ENCODE measurements at places on chromosomes 4 and X.
A peak's percentile ranks its signal among the peaks of the same experiment; 100 is the strongest.

DNA sequence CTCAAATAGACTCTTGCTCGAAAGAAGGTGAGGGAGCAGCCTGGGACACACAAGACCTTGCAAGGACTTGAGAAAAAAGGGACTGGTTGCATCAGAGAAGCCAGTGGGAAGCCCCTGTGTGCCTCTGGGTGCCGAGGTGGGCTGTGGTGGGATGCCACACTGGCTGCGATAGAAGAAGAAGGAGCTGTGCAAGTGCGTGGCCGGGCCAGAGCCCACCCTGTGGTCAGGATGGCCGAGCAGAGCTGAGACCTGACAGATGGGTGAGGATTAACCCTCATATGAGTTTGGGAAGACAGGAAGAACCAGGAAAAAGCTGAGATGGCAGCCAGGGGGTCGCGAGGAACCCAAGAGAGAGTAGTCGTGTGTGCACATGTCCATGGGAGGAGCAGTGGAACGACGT, 44.6 kb upstream of the HGFAC start:
- no peaks in the 10 kb centered on the region for H3K36me3 ChIP-seq
- no peak for DNase-seq
- peaks cover 3% of the 10 kb centered on the region for H3K4me1 ChIP-seq
- no peaks in the 10 kb centered on the region for H3K27me3 ChIP-seq

- H3K4me1 ChIP-seq: peaks cover 21% of the 10 kb centered on the region
- no peak overlapping the region for H3K27ac ChIP-seq
Observed at GRCh38 chr4:105139646-105140045, 7.0 kb upstream of the TET2 start.

- H3K4me1 ChIP-seq: no peaks in the 10 kb centered on the region
- no peak overlapping the region for H3K4me3 ChIP-seq
- H3K27me3 ChIP-seq: peaks cover 6% of the 10 kb centered on the region
- no peak for DNase-seq
- H3K27ac ChIP-seq: no peak overlapping the region
Observed at GRCh38 chrX:65985922-65986588, 53.8 kb downstream of the VSIG4 start.

DNA sequence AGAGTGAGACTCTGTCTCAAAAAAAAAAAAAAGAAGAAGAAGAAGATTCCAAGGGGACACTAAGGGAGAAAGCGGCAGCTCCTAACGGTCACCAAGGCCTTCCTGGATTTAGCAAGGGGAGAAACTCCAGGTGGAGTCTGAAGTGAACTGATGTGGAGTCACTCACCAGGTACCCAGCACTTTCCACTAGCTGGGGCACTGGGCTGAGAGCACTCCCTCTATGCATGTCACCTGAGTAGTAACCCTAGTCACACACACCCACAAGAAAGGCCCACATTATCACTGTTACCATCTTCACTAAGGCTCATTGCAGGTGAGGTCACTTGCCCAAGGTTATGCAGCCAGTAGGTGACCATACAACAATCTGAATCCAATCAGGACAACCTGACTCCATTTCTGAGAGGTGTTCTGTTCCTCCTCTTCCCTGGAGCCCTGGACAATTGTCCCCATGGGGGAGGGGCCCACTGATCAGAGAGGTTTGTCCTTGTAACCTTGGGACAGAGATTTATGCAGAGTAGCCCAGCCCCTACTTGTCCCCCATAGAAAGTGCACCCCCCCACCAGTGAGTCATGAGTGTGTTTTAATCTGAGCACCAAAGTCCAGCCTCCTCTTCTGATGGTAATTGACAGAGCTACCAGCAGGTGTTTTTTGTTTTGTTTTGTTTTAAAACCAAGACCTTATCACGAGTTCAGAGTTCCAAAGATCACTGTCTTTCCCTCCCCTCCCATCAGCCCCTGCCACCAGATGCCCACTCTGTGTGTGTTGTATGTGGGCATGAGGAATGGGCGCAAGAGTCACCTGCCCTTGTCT, 5.9 kb upstream of the SASH3 start:
- no peaks in the 10 kb centered on the region for H3K4me1 ChIP-seq
- no peaks in the 10 kb centered on the region for H3K36me3 ChIP-seq
- H3K27me3 ChIP-seq: no peaks in the 10 kb centered on the region
- no peak overlapping the region for H3K4me3 ChIP-seq

DNA sequence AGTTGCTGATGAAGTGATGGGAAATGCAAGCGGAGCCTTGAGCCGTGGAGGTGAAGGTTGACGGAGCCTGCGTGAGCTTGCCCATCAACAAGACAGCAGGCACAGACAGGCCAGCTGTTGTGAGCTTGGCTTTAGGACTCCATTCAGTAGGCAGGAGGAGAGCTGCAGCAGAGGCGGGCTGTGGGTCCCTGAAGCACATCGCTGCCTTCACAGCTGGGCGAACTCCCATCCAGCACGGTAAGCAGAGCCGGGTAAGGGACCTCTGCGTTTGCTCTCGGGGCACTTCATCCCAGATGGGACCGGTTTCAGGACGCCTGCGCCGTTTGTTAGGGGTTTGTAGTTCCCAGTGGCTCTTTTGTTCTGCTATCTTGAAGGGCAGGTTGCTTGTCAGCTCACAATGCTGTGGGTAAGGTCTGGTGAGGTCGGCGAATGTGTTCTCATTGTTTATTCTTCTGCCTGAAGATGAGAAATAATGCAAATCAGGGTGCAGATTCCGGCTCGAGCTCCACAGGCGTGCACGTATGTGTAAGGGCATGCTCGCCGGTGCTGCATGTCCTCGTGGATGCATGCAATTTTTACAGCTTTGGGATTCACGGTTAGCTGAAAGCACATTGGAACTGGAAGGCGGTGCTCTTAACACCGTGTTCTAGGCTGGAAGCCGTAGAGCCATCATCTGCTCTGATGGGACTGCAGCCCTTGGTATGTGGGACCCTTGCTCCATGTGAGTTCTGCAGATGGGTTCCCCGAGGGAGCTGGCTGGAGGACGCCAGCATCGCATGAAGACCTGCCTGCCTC, 54.6 kb upstream of the CLDN34 start:
- DNase-seq: no peak
- no peak overlapping the region for H3K4me3 ChIP-seq
- no peaks in the 10 kb centered on the region for H3K4me1 ChIP-seq
- peak overlapping the region; percentile 24 for H3K27ac ChIP-seq

GRCh38 chrX:99078301-99078700, 1331.8 kb downstream of the PCDH19 start:
- no peak overlapping the region for H3K4me3 ChIP-seq
- no peaks in the 10 kb centered on the region for H3K4me1 ChIP-seq
- DNase-seq: no peak
- peaks cover 7% of the 10 kb centered on the region for H3K27me3 ChIP-seq
- H3K27ac ChIP-seq: no peak overlapping the region

- no peaks in the 10 kb centered on the region for H3K27me3 ChIP-seq
- H3K4me3 ChIP-seq: no peak overlapping the region
- H3K36me3 ChIP-seq: no peaks in the 10 kb centered on the region
Observed at GRCh38 chr4:7266525-7267292, 74.4 kb downstream of the SORCS2 start.

DNA sequence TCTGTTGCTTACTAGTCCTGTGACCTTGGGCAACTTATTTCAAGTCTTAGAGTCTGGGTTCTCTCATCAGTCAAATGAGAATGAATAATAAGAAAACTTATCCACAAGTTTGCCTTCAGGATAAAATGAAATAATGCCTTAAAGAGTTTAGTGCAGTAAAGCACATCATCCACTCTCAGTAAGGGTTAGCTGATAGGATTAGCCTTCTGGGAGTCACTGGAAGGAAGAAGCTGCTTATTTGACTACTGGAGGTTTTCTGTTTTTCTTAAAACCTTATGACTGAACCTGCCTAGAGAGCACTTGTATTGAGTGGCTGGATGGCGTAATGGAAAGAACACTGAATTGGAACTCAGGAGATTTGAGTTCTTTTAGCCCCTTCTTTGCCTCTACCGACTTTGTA, 1.8 kb downstream of the RNF128 start:
- no peak overlapping the region for H3K27ac ChIP-seq
- no peaks in the 10 kb centered on the region for H3K4me1 ChIP-seq
- H3K4me3 ChIP-seq: no peak overlapping the region
- DNase-seq: no peak
- H3K27me3 ChIP-seq: no peaks in the 10 kb centered on the region
